Kidney capillary endothelial cell (primary cell): ENCODE measurements at places on chromosomes 13 and 19.
A peak's percentile ranks its signal among the peaks of the same experiment; 100 is the strongest.

- DNase-seq: no peak
These were observed at the start of gene C2CD4C for GRCh38 chr19:408902-409515. Gene C2CD4C, minus strand, starts transcription at chr19:409147. Its CDS starts 786 bp downstream, at chr19:408361.

DNA sequence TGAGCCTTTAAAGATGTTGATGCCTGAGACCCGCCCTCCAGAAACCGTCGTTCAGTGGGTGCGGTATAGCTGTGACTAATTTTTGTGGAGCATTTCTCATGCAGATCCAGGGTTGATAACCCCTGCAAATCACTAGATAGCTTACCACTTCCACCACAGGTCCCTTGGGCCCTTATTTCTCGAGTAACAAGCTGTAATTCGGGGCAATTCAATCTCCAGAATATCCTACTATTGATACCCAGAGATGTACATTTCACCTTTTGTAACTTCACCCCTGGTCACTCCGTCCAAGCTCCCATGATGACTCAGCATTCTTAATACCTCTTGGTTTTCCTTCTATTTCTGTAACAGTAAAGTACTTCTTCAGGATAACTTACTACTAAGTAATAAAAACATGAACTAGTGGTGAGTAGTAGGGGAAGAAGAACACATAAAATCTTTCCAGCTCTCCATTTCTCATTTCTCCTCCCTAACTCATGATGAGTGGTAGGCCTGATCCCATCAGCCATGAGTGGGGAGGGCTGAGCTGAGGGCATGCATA is 71.9 kb upstream of the UBL3 start:
- DNase-seq: no peak

DNA sequence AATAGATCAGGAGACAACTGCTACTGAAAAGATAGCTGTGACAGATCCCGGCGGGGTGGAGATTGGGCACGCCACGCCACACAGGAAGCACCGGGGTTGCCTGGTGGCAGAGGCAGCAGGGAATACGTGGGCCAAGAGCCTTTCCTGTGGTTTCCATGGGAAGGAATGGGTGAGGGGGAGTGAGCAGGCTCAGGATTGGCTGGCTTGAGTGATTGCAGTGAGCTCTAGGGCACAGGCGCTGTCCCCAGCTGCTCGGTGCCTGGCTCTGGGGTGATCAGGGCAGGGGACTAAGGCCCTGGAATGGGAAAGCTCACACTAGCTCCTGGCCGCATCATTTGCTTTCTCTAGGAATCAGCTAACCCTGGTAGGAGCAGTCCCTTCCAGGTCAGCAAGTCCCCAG is 166.1 kb downstream of the USP12 start:
- DNase-seq: no peak

DNA sequence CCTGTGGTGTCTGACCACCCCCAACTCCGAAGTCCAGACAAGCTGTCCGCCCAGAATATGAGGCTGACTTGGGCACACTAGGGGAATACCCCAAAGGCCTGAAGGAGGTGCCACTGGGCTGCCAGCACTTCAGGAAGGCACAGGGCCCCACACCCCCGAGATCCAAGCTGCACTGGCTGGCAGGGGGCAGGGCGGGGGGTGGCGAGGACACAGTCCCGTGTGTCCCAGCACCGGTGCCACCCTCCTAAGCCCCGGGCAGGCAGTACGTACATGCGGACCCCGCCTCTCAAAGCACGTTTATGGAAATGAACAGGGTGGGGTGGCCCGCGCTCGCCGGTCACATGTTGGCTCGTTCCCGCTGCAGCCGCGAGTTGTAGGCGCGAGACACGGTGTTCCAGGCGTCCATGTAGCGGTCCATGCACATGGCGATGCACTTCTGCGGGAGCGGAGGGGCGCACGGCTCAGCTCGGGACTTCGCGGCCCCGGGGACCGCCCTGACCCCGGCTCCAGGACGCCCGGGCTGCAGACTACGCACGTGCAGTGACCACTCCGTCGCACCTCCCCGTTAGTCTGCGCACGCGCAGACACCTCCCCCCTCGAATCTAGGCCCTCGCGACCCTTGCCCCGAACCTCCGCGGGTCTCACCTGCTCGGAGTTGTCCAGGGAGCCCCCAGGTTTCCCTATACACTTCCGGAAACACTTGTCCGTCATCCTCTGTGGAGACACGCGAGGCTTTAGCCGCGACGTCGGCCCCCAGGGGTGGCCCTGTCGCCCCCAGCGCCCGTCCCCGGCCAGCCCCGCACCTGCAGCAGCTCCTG is 566 bp downstream of the TIMM13 start:
- DNase-seq: peak; percentile 31

DNA sequence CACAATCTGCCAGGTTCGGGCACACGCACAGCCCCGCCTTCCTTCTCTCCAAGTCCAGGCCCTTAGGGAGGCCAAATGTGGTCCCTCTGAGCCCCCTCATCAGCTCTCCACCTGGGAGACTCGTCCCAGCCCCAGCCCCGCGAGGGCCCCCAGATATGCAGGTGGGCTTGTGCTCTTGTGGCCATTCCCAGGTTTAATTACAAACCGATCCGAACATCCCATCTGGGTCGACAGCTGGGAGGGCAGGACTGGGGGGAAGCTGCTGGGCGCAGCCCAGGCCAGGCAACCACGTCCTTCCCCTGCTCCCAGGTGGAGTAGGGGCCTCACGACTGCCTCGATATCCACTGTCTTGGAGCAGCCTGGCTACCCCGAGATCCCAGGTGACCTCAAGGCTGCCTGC is 7.5 kb upstream of the C2CD4C start:
- no peak for DNase-seq

- DNase-seq: no peak
These were observed 492.9 kb downstream of the PCDH20 start for GRCh38 chr13:60922576-60923231.

GRCh38 chr13:46320406-46320805 is 66.6 kb downstream of the RUBCNL start:
- DNase-seq: no peak

DNA sequence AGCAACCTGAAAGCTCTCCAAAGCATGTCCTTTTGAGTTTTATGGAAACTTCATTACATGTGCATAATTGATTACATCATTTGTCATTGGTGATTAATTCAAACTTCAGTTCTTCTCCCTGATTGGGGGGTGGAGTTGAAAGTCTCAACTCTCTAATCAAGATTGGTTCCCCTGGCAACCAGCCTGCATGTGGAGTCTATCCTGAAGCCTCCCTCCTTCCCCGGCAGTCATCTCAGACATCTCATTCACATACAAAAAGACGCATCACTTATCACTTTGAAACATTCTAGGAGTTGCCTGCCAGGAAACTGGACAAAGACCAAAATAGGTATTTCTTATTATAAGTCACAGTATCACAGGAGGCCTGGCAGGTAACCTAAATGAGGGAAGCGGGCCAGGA is 50.5 kb downstream of the TEX26 start:
- DNase-seq: no peak

GRCh38 chr13:47232516-47232915 is 335.7 kb upstream of the HTR2A start:
- no peak for DNase-seq

DNA sequence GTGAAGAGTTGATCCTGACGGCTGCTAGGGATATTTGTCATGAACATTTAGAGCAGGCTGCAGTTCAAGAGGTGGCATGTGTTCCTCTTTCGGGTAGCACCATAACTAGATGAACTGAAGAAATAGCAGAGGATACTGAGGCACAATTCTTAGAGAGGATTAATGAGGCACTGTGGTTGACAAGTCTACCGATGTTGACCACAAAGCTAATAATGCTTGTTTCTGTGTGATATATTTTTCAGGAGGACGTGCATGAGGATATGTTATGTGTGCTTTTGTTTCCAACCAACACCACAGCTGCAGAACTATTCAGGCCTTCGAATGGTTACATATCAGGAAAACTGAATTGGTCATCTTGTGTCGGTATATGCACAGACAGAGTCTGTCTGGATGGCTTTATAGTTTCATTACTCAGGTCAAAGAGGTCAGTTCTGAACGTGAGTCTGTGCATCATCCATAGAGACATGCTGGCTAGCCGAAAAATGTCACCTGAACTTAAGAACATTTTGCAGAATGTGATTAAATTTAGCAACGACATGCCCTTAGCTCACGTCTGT is 210.1 kb upstream of the IRS2 start:
- DNase-seq: no peak

- no peak for DNase-seq
These were observed 26.9 kb downstream of the SLITRK6 start for GRCh38 chr13:85772367-85772766.

- DNase-seq: peak; percentile 73
These were observed 3.7 kb downstream of the WDR87 start for GRCh38 chr19:37902668-37903067.

DNA sequence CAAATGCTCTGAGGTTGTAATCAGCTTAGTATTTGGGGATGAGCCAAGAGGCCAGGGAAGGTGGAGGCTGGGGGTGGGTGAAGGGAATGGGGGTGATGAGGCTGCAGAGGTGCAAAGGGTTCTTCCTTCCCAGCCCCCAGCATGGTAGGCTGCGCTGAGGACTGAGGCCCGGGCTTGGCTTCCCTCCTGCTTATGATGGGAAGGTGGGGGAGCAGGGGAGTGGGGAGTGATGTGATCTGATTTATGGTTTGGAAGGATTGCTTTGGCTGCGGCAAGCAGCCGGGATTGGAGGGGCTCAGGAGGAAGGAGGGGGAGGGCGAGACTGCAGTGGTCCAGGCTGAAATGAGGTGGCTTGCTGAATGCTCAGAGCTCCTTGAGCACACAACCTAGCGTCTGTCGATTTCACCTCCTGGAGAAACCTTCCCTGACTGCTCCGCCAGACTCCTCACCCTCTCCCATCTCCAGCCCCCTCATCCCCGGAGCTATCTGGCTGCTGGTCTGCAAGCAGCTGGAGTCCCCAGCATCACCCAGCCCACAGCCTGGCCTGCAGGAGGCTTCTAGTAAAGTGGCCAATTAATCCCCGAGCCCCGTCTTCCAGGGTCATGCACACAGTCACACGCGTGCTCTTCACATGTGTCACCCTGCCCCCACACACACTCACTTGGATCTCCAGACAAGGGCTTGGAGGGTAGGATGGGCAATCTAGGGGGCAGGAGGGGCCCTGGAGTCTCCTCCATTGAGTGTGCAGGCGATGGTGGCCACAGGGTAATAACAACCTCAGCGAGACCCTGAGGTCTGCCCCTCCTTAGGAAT is 757 bp upstream of the CLEC11A start:
- DNase-seq: no peak

DNA sequence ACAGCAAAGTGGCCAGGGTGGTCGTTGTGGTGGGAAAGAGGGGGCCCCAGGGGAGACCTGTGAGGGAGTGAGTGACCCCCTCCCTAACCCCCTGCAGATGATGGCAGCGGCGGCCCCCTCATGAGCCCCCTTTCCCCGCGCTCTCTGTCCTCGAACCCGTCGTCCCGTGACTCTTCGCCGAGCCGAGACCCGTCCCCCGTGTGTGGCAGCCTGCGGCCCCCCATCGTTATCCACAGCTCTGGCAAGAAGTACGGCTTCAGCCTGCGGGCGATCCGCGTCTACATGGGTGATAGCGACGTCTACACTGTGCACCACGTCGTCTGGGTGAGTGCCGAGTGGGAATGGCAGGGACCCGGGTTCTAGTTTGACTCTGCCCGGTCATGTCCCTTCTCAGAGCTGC is 8.1 kb upstream of the PIK3R2 start:
- DNase-seq: no peak

DNA sequence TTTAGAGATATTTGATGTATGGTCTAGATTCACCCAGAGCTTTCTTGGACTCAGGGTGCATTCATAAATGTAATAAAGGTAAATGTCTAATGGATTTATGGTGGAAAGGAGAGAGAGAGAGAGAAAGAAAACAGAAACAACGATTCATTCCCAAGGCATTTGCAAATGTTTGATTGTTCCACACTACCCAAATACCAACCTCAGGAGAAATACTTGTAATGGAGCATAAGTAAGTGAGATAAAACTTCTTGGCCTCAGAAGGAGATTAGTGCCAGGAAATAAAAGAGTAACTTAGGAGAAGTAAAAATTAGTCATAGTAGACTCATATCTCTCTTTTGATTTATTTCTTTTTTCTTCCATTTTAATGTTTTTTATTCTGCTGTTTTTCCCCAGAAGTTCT is 40.6 kb upstream of the DGKH start:
- DNase-seq: no peak

GRCh38 chr13:48819376-48819775 is 156.3 kb upstream of the FNDC3A start:
- DNase-seq: no peak

DNA sequence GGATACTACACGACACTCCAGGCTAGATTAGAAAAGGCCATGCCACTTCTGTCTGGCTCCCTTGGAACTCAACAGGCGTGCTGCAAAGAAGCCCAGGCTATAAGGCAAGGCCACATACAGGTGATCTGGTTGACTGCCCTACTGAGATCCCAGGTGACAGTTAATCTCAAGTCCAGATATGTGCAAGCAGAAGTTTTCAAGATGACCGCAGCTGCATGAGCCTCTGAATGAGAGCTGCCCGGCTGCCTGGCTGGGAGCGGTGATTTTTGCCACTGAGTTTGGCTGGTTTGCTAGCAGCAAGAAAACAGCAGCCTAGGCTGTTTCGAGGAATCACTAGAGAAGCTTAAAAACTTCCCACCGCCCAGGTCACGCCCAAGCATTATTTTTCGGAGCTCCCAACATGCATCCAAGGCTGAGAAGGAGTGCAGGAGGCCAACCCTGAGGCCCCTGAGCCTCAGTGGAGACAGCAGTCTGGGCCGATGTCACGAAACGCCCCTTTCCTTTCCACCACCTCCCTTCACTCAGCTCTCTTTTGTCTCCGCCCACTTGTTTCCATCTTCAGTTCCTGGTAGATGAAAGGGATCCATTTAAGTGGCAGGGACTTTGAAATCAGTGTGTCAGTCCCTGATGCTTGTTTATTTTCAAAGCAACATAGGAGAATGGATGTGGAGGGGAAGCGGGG is 14.0 kb upstream of the URI1 start:
- no peak for DNase-seq
